IPS DF 6.9 (cell line): ENCODE measurements at places on chromosomes 13 and 19.

DNA sequence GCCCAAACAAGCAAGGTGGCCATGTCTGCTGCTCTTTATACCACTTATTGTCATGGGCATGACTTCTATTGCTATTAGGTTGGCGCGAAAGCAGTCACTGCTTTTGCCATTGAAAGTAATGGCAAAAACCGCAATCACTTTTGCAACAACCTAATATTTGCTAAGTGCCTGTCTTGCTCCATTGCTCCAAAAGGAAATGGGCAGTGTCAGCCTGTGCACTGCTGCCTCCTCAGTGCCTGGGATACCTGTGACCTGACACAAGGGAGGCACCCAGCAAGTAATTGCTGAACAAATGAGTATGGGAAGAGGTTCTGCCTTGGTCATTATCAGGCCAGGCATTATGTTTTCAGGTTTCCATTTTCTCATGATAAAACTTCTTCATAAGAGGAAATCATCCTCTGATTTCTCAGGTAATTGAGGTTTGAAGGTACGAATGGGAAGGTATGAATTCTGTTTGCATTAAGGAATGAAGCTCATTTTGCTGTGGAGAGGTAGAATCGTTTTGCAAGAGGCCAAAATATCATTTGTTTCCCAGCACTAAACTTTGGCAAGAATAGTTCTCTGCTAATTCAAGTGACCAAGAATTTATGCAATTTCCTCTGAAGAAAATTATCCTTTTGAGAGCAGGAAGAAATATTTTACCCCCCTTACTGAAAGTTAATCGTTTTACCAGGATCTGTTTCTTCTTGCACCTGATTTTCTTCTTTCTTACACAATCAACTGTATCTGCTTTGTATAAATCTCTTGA is 128.4 kb upstream of the SPRY2 start:
- DNase-seq = no peak

DNA sequence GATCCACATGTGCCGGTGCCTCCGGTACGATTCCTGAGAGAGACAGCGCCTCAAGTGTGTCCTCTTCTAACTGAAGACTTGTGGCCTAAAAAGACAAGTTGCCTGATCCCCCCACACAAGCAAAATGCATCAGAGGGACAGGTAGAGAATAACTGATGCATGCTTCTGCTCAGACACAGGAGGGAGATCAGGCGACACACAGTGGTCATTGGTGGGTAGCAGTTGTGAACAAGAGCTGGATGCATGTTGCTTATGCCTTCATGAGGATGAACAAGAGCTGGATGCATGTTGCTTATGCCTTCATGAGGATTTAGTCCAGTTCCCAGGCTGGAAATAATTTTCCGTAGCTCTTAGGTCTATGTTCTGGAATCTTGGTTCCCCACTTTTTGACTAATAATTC is 505.6 kb downstream of the MYO16 start:
- no peak for DNase-seq

- DNase-seq = no peak
These were observed 23.5 kb upstream of the DCLK1 start for GRCh38 chr13:36154567-36155291.

DNA sequence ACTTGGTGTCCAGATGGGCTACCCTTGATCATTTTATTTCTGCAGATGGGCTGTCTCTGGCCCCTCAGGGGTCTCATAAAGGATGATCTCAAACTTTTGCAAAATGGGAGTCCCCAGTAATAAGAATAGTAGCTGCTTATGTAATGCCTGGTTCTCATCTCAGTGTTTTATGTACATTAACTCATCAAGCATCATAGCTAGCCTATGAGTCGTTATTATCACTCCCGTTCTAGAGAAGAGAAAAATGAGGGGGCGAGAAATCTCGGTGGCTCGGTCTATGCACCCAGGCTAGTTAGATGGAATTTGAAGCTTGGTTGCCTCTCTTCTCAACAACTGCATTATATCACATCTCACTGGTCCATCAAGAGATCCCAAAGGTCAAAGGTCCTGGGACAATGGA is 3.4 kb downstream of the CACNG6 start:
- DNase-seq = no peak

DNA sequence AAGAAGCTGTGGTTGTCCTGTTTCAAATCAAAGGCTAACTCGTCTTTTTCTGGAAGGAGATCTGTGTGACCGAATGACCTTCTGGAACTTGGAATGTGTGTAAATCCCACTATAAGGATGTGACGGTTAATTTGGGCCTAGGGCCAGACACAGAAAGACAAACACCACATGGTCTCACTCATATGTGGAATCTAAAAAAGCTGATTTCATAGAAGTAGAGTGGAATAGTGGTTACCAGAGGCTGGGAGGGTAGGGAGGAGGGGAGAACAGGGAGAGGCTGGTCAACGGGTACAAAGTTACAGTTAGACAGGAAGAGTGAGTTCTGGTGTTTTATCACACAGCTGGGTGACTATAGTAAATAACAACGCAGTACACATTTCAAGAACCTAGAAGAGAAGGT is 39.3 kb upstream of the RGCC start:
- no peak for DNase-seq

DNA sequence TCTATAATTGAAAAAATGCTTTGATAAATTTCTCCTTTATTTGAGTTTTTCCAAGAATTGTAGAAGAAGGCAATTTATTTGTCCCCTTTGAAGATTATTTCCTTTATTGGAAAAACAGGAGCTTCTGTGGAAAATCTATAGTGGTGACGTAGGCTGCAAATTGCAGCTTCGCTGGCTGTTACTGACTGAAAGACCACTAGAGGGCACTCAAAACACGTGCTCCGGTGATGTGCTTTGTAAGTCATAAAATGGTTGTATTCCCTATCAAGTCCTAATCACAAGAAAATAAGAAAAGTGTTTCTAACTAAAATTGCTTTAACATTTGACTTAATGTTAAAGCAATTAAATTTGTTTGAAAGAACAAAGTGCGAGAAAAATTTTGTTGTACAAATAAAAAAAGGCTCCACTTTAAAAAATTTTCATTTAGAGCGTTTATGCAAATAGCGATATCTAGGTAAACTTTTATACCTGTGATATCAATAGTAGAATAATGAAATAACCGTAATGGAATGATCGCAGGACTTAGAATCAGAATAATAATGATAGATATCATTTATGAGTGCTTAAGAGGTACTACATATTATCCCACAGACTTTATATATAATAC is 638.2 kb upstream of the SPRY2 start:
- peak; percentile 50 for DNase-seq

DNA sequence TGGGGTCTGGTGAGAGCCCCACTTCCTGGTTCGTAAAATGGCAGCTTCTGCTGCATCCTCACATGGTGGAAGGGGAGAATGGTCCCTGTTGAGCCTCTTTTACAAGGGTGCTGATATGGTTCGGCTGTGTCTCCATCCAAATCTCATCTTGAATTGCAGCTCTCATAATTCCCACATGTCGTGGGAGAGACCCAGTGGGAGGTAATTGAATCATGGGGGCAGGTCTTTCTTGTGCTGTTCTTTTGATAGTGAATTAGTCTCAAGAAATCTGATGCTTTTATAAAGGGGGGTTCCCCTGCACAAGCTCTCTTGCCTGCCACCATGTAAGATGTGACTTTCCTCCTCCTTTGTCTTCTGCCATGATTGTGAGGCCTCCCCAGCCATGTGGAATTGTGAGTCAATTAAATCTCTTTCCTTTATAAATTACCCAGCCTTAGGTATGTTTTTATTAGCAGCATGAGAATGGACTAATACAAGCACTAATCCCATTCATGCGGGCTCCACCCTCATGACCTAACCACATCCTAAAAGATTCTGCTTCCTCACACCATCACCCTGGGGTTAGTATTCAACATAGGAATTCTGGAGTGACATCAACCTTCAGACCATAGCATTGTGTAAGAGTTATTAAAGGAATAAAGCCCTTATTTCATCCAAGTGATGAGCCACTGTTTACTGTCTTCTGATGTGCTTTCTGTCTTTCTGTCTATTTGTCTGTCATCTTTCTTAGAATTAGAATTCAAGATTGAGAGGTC is 159.0 kb upstream of the IRS2 start:
- DNase-seq = no peak
